ENCODE measurements at places on chromosomes 2 and 18.

DNA sequence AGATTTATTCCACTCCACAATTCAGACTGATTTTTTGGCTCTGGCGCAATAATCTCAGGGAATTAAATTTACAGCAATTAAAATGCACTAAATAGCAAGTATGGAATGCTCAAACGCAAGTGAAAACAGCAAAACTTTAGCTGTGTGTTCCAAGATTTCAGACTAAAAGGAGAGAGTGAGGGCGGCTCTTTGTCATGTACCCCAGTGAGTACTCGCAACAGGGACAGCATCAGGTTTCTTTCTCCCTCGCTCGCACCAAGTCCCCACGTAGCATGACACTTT, 1.1 kb downstream of the ROCK2 start:
- DNase-seq, result no peak

GRCh38 chr2:48112911-48113680, 206.8 kb upstream of the FBXO11 start:
- DNase-seq, result no peak

DNA sequence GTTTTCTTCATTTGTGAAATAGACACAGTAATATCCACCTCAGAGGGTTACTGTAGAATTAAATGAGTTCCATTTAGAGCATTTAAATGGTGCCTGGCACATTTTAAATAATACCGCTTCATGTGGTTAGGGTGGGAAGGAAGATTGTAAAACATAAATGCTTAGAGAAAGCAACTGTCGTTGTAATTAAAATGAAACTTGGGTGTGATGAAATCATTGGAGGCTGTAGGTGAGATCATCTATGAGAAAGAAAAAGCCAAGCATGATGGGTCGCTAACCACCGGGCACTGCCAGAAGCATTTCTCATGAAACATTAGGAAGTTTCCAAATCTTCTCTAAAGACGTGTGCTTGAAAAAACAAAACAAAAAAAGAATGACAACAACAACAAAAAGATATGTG, 8.2 kb upstream of the SLC39A10 start:
- DNase-seq, result no peak

- DNase-seq, result no peak
These were observed 294.5 kb upstream of the FBXO11 start for GRCh38 chr2:48200620-48201293.

DNA sequence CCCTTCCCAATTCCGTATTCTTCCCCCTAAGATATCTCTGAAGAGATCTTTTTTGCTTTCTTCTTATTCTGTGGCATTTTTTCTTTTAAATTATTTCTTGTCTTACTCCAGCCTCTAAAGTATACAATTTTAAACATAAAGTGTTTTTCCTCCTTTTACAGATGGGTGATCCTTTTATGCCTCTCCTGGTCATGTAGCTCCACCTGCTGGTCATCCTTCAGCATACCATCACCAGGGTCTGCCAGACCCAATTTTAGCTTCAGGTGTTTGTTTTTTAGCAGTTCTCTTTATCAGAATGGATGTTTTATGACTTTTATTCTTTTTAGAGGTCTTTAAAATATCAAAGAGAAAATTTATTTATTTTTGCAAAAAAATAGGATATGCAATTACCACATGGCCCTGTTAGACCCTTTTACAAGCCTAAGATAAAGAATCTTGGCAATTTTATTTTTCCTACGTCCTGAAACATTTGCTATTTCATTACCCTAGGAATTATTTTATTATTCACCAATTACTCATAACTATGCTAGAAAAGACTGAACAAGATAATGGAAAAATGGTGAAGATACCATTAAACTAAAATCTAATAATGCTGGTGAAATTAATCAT, 55.5 kb downstream of the PIGN start:
- DNase-seq, result peak; percentile 70

DNA sequence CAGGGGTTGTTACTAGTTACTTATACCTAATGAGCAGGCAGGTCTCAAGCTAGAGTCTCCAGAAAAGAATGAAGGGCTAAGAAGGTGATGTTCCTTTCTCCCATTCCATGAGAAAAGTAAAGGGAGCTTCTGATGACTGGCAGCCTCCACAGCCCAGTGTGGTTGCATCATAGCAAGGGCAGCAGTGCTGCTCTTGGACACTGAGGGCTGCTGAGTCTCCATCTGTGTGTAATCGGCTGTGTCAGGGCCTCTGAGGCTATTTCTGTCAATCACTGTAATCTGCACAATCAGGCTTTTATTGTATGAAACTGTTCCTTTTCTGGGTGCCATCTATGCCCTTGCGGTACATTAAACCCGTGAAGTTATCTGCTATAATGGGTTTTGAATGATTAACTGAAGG, 164.1 kb upstream of the FBXO11 start:
- DNase-seq, result no peak

DNA sequence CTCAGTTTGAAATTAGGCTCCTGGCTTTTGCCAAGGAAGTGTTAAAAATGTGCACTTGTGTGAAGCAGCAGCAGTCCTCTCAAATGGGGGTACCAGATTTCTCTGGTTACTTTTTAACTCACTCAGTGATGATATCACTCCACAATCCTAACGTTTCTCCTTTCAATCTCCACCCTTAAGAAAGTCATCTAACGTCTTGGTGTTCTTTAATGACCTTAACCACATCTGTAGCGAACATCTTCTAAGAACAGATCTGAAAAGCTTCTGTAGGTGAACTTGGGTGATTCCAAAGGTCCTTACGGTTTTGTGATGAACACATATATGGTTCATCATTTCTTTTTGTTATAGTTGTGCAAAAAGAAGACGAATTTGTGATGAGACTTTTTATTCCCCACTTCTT, 73.2 kb downstream of the DOCK10 start:
- no peak for DNase-seq

GRCh38 chr2:213246497-213247281, 37.6 kb upstream of the SPAG16 start:
- peak; percentile 40 for DNase-seq

GRCh38 chr2:125745514-125745913, 910.4 kb upstream of the GYPC start:
- DNase-seq, result no peak

Measured in naive thymus-derived CD8-positive, alpha-beta T cell (primary cell).